ENCODE measurements at places on chromosomes 1 and 21. TPM values are rescaled to one million over a fixed set of nuclear protein-coding genes. Genes with fewer than 3 reads are reported as not detected.

The TNFRSF4 gene
- total RNA-seq = 0.59 TPM

The RNU1-1 gene
- total RNA-seq = 1,438 TPM

The CGN gene
- total RNA-seq = 0.95 TPM

The MASP2 gene
- total RNA-seq = not detected

The FCRL1 gene
- total RNA-seq = not detected

The LRRIQ3 gene
- total RNA-seq = 0.23 TPM

The ATP1A4 gene
- total RNA-seq = not detected

The CATSPERE gene
- total RNA-seq = 1.5 TPM

DNA sequence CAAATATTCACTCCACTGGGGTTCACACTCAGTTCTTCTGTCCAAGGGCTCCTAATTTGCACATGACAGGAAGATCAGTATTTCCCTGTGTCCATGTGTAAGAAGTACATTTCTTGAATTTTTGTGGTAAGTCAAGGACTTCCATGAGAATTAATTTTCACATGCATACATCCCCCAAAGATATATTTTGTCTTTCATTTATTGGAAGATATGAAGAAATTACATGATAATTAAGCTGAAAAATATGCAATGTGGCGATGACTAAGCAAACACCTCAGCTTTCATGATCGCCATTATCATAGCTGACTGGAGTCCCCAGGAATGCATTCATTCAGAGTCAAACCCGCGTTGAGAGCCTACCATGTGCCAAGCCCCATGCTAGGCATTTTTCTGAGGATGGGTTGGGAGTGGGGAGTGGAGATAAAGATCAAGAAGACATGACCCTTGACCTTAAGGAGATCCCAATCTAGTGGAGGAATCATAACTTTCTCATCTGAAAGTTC is 104.6 kb upstream of the F3 start:
- DNase-seq = no peak

DNA sequence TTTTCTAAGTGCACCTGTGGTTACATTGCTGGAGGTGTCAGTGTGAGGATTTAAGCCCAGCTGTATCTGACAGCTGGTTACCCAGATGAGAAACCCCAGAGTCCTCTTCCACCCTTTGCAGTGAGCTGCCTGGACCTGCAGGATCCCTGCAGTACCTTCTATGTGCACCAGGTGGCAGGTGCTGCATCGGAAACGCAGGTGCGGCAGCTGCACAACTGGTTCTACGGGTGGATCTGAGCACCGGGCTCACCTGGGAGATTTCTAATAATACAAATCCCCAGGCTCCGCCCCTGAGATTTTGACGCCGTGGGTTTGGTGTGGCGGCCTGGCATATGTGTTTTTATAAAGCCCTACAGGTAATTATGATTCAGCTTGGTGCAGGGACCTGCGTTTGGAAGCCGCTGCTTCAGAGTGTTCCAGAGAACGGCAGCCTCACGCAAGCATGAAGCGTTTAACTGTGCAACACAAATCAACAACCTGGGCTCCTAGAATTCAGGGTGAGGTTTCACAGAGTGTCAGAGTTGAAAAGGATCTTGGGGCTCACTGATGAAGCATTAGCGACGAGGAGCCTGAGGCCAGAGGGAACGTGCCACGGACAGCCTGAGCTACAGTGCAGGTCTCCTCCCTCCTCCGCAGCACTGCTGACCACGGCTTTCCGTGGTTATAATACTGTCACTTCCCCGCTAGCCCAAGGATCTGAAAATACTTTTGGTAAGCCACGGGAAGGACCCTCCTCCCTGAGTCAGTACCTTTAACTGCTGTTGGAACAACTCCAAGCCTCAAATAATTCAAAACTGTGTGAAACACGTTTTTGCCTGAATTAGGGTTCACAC is 96.7 kb upstream of the TRABD2B start:
- DNase-seq = no peak

DNA sequence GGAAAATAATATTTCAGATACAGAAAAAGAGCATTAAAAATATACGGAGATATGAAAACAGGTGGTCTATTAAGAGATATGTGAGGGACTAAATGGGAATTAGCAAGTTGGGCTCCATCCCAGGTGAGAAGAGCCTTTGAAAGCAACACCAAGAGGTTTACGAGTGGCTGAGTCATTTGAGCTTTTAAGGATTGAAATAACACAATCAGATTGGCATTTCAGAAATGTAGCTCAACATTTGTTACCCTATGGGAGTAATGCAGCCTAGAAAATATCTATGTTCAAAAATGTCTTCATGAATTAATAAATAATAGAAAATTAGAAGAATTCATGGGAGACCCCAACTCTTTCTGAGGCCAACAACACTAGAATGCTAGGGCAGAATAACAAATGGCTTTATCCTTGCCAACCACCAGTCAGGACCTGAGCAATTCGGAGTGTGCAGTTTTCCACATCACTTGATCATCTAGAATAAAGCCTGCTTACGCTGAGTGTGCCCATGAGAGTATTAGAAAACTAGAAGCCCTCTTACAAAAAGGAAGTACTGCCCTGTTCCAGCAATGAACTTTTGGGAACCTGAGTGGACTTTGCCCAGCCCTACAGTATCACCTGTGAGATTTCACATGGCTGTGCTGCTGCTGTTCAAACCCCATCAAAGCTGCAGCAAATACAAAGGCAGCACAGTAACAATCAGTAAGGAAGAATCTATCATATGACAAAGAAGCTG is 538.0 kb upstream of the CAMK1G start:
- no peak for DNase-seq

GRCh38 chr1:207311888-207312603 is 9.4 kb upstream of the CD55 start:
- DNase-seq = no peak

DNA sequence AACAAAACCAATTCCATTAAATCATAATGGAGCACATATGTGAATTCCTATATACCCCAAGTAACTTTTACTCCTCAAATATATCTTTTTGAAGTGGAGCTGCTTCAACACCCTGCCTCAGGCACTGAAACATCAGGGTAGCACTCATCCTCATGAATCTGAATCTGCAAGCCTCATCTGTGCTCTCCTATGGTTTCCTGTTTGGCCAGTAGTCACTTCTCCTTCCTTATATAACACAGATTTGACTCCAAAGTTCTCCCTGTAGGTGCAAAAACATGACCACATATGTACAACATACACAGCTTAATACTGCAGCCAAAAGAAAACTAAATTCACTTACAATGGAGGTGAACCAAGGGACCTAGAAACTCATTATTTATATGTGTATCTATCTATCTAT is 7.2 kb downstream of the TRIT1 start:
- DNase-seq = no peak

DNA sequence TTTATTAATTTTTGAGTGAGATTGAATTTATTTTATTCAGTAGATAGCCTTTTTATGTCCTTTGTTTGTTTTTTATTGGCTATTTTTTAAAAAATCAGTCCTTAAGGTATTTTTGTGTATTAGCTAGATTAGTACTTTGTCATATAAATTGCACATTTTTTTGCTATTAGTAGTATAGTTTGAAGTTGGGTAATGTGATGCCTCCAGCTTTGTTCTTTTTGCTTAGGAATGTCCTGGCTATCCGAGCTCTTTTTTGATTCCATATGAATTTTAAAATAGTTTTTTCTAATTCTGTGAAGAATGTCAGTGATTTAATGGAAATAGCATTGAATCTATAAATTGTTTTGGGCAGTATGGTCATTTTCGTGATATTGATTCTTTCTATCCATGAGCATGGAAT is 80.4 kb downstream of the MAN1A2 start:
- DNase-seq = no peak

- DNase-seq = no peak
Measured at GRCh38 chr1:44422161-44422560, 17.1 kb downstream of the RNF220 start.

GRCh38 chr1:233364026-233364425 is 36.5 kb downstream of the MAP3K21 start:
- no peak for DNase-seq

GRCh38 chr1:216830424-216831210 is 107.4 kb upstream of the ESRRG start:
- DNase-seq = no peak

GRCh38 chr1:27142464-27142863 is 12.5 kb downstream of the SLC9A1 start:
- DNase-seq = no peak

DNA sequence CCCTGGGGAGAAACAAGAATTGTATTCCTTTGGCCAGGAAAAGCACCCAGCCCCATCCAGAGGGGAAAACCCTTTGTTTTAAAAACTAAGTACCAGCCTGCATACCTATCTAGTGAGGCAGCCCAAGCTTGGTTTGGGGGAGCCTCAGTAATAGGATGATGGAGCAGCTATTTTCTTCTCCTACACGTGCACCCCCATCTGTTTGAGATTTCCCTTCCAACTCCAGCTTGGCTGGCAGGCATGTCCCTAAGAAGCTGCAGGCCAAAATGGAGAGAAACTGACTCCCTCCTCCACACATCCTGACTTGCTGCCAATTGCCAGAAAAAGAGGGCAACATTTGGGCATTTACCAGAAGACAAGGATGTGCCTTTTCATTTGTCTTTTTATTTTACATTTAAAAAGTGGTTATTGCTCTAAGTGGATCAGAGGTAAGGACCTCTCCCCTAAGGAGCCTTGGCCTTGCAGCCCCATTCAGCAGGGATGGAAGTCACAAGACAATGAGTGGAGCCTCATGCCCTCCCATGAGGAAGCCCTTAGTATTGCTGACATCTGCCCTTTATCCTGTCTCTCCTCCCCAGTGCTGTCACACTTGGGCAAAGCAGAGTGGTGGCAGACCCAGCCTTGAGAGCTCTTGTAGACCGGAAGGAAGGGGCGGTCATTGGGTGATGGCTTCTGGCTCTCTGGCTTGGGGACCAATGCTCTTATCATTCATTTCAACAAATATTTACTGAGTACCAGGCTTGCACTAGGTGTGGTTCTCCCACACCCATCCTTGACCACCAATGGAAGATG is 8.6 kb downstream of the FNDC5 start:
- DNase-seq = no peak

DNA sequence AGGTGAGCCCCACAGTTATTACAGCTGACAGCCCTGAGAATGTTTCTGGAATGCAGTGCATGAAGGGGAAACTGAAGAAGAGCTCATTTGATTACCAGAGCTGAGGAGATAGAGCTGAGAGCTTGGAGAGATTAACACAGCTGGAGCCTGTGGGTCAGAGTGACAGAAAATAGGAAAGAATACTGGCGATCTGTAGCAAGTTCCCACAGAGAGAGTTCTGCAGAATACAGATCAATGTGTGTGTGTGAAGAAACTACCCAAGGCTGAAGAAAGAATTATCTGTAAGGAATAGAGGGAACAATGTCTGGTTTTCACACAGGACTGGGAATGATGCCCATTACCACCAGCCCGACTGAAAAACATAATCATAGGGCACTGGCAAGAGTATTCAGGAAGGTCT is 103.6 kb upstream of the SNX7 start:
- no peak for DNase-seq

DNA sequence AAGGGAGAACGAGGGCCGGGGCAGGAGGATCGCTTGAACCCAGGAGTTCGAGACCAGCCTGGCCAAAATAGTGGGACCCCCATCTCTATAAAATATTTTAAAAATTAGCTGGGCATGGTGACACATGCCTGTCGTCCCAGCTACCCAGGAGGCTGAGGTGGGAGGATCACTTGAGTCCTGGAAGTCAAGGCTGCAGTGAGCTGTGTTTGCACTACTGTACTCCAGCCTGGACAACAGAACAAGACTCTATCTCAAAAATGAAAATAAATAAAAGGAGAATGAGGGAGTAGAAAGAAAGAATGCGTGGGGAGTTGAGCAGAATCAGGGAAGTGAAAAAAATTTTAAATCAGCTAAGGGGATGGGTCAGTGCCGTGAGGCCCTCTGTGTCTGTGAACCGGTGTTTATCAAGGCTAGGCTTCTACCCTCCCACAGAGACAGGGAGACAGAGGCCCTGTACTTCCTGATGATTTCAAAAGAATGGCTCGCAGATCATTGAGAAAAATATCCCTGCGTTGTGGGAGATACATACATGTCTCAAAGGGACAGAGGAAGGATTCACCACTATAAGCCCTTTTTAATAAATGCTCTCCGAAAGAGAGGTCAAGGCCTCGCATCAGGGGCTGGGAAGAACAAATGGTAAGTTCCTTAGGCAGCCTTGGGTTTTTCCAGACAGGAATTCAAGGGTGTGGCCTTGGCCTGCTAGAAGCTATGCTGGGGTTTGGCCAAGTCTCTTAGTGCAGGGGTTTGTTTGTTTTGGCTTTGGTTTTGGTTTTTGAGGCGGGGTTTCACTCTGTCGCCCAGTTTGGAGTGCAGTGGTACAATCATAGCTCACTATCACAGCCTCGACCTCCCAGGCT is 20.7 kb downstream of the IL10RB start:
- DNase-seq = no peak

DNA sequence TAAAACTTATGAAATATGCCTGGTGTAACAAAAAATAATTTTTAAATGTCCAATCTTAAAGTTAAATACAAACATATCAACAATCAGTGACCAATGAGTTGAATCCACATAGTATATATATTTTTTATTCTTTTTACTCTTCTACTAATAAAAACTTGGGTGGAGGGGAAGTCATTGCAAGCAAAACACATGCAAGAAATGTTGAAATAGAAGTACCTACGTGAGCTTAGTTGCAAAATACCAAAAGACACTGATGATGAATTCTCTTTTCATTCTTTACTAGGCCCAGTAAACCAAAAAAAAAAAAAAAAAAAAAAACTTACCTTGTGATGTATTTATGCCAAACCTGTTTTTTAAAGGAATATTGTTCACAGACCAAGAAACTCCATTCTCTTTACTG is 26.4 kb upstream of the PLA2G4A start:
- DNase-seq = no peak

DNA sequence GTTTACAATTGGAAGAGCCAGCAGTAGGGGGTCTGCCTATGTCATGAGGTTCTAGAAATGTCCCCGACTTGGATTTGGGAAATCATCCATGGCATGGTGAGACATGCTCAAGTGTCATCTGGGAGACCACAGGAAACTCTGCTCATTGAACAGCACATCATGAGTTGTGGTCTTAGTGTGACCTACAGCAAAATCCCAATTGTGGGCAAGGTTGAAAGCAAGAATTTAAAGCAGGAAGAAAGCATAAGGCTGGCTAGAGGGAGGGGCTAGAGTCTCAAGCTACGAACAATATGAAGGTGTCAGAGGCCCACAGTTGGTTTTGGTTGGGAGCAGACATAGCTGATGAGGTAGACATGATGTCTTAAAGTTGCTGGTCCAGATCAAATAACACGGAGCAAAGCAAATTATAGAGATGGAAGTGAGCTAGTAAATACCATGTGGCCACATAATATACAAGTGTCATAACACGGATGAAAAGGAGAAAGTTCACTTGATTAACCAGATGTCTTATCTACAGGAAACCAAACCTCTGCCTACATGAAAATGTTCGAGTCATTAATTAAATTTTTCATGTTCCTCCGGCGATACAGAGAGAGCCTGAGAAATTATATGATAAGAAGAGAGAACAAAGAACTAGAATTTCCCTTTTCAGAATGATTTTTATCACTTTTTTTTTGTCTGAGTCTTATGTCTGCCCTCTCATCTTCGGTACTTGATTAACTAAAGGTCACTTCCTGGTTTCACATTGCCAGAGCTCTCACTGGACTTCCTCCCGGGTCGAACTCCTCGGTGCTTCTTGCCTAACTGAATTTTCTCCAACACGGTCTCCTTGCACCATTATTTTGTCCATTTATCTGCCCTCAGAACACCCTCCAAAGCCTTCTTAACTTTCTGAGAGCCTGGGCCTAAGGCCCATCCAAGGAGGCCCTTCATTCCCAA is 67.5 kb upstream of the DUSP10 start:
- no peak for DNase-seq

GRCh38 chr1:148372731-148373130 is 110.4 kb downstream of the PPIAL4G start:
- DNase-seq = no peak
